Stimulated activated CD8-positive, alpha-beta memory T cell treated with anti-CD3 and anti-CD28 coated beads, Interleukin-7, amount 100 ng/mL, for 1 hour (primary cell): ENCODE measurements at places on chromosomes 11 and 22.

- DNase-seq: no peak
These were observed 84.5 kb downstream of the TRAF6 start for GRCh38 chr11:36425561-36426081.

GRCh38 chr11:22177186-22177585 lies 15.7 kb upstream of the ANO5 start:
- no peak for DNase-seq

- DNase-seq: no peak
These were observed 11.9 kb downstream of the CHID1 start for GRCh38 chr11:898540-899190.

- no peak for DNase-seq
These were observed 69.8 kb upstream of the TNRC6B start for GRCh38 chr22:40107851-40108378.

GRCh38 chr11:94417386-94417987 lies 16.3 kb upstream of the GPR83 start:
- DNase-seq: no peak

DNA sequence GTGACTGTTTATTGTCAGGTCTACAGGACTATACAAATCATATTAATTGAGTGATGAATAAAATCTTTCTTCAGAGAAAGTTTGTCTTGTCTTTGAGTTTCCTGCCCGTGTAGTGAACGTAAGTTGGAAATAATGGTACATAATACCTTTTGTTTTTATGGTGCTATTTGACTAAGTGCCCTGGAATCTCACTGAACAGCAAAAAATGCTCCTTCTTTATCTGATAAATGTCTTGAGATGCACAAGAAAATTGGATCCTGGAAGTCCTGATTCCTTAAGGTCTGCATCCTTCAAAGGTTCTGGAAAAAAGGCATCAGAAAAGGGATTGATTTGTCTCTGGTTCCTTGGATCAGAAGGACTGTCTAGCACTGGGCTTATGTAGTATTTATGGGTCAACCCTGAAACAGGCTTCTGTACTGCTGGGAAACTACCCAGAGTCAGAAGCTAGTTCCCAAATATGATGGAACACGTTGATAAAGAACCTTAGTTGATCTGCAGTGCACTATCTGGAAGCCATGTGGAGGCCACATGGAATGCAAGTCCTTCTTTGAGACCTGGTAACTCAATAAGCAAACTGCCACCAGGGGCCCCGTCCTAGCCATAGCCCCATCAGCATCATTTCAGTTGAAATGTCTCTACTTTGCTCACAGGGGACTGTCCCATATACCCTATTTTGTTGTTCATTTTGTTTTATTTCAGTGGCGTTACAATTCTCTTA lies 100.6 kb upstream of the CD44 start:
- no peak for DNase-seq

DNA sequence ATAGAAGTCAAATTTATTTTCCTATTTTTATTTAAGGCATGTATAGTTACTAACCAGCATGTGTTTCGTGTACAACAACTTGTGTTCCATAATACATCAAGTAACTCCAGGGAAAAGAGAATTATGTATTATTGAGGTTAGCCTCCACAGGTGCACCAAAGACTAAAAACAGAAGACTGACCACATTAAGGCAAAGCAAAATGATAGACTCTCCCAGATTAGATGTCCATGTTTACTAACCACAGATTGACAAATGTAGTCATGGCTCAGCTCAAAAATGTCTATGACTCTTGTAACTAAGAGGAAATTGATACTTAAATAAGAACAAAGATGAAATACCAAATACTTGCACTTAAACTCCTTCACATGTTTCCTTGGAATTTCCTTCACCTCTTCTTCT lies 238.5 kb downstream of the METTL15 start:
- no peak for DNase-seq

DNA sequence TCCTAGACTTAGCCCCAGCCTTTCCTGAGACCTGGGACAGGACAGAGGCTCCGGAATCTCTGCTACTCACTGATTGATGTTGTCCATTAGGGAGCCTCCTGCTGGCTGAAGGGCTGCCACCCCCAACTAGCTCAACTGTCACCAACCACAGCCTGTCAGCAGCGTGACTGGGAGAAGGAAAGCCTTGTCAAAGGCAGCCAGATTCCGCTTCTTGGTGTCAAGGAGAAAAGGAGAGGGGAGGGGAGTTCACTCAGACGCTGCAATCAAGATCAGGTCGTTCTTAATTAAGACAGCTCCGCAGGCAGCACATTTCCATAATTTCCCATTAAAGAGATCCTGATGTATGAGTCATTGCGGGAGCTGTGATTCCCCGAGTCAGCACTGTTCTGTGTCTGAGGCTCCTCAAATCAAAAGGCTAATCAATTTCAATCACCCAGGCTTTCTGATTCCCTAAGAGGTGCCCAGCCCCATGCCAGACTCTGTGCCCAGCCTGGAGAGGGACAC lies 152.8 kb upstream of the ZBED5 start:
- DNase-seq: no peak

- DNase-seq: no peak
These were observed 820.5 kb downstream of the BRD1 start for GRCh38 chr22:49007013-49007653.

DNA sequence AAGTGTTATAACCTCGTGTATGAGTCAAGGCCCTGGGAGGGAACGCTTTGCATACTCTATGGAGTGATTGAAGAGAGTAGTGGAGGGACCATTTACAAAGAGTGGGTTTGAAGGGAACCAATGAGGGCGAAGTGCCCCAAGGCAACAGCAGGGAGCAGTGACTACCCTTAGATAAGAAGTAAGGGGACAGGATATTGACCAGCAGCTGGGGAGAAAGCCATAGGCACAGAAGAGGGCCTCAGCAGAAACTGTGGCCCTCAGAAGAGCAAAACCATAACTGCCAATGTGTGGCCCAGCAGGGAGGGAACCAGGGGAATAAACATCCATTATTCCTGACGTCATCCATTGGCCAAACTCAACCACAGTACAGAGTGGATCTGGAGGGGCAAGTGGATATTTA lies 24.7 kb downstream of the PARVA start:
- no peak for DNase-seq

DNA sequence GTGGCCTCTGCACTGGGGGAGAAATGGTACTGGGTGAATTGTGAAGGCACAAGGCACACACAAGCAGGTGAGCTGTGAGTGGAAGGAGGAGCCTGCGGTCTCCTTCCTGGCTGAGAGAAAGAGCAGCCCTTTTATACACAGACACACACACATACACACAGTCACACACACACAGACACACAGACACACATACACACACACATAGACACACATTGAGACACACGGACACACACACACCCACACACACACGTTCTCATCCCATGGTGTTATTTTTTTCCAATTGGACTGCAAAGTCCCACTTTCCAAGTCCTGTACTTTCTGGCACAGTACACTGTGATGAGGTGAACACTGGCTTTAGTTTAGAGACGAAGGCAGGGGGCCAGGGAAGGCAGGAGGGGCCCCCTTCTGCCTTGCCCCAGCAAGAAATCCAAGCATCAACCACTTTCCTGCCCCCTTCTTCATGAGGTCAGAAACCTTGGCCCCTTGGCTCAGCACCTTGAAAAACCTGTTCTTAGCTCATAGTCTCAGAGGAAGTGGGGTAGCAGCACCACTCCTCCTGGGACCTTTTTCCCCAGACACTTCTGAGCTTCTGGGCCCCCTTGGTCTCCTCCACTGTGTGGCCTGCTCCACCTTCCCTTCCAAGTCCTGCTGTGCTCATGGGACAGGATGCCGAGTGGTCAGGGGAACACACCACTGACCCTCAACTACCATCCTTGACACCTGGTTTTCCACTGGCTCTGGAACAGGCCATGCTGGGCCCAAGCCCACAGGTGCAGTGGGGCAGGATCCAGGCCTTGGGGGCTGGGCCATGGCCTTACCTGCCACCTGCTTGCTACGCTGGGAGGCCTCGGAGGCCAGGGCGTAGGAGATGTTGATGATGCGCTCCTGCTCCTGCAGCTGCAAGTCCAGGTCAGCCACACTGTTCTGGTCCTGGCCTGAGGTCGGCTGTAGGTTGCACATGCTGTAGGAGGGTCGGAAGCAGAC lies 43.8 kb downstream of the C11orf58 start:
- DNase-seq: no peak

DNA sequence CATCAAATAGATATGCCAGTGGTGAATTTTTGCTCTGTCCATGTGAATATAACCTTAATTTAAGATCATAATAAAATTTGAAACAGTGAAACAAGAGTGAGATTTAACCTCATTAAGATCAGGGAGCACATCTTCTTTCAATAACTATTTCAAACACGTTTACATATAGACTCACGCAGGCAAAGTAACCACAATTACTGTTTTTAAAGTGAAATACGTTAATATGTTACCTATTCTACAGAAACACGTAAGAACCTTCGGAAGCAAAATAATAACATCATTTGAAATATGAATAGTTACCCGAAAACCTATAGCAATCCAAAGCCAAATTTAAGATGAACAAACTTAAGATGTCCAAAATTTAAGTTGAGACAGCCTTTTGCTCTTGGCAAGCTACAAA lies 136.2 kb upstream of the ZC3H12C start:
- no peak for DNase-seq

- no peak for DNase-seq
These were observed 2.8 kb downstream of the EFEMP2 start for GRCh38 chr11:65869643-65870306.

GRCh38 chr22:20928573-20928967 lies 11.4 kb downstream of the CRKL start:
- DNase-seq: no peak

GRCh38 chr11:13108416-13108815 lies 99.3 kb downstream of the RASSF10 start:
- DNase-seq: no peak

GRCh38 chr11:42571131-42571877 lies 740.5 kb upstream of the API5 start:
- DNase-seq: no peak

DNA sequence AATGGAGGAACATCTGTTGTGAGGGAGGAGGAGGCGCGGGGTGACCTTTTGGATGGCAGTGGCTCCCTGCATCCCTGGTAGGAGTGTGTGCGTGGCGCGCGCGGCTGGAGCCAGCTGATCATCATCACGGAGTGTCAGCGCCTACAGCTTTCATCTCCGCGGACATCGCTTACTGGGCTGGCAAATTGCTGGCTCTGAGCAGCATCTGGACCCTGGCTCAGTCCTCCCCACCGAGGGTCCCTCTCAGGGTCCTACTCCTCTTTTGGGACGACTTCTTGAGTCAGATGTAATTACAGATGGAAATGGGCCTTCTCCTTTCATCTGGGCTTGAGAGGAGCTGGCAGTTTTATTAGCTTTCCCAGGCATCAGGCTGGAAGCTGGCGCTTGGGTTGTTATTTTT lies 85.3 kb downstream of the CACNA1I start:
- no peak for DNase-seq

DNA sequence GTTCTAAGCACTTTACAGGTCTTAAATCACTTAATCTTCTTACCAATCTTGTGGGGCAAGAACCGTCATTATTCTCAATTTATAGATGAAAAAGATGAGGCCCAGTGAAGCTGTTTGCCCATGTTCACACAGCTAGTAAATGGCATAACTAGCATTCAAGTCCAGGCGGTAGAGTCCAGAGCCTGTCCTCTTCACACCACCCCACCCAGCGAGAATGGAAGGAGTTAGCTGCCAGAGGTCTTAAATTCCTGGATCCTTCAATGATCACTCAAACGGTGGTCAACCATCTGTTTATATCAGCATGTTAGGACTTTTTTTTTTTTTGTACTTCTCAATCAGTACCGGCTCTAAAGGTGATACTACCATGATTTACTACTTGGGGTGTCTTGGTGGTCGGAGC lies 43.3 kb downstream of the PARVA start:
- DNase-seq: no peak

DNA sequence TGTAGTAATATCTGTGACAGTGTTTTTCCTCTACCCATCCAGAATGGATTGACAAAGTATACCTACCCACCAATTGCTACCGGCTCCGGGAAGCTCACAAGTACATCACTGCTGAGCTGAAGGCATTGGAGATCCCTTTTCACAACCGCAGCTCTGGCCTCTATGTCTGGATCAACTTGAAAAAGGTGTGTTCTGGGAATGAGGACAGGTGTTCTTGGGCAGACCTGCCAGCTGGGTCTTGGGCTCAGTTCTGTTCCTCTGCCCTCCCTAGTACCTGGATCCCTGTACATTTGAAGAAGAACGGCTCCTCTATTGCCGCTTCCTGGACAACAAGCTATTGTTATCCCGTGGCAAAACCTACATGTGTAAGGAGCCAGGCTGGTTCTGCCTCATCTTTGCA lies 7.8 kb upstream of the ACCS start:
- DNase-seq: no peak
